ENCODE measurements at places on chromosomes 7 and 10.

- DNase-seq: no peak
Observed at GRCh38 chr7:46233585-46234329, 312.7 kb upstream of the IGFBP3 start.

DNA sequence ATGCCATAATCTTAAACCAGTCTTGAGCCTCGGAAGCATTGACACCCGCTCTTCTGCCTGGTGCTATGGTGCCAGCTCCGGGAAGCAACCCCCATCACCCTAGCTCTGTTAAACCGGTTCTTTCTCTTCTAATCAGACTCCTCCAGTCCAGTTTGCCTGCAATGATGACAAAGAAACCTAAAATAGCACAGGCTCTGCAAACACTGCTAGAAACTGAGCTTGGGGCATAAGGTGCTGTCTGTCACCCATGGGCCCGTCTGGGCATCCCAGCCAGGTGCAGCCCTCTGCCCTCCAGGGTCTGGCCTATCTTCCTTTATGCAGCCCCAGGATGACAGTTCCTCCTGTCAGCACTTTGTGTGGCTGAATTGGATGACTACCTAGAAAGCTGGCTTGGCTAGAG lies 14.2 kb upstream of the CAMK2G start:
- DNase-seq: no peak

DNA sequence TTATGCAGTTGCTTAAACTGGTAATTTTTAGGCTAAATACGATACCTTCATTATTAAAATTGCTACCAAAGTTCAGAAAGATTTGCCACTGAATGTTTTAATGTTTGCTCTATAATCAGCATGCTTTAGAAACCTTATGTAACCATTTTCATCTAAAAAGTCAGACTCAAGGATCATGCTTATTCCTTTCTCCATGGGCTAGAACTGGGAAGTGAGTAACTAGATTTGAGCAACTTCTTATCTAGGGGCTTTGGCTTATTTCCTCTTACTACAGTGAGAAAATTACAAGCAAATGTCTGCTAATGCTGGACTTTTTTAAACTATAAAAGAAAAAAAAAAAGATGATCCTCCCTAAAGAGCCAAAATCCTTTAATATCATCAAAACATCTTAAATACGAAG lies 215.9 kb downstream of the CRPPA start:
- no peak for DNase-seq

GRCh38 chr10:1613511-1613910 lies 123.8 kb downstream of the ADARB2 start:
- no peak for DNase-seq

GRCh38 chr7:139079861-139080260 lies 29.7 kb downstream of the ZC3HAV1 start:
- no peak for DNase-seq

DNA sequence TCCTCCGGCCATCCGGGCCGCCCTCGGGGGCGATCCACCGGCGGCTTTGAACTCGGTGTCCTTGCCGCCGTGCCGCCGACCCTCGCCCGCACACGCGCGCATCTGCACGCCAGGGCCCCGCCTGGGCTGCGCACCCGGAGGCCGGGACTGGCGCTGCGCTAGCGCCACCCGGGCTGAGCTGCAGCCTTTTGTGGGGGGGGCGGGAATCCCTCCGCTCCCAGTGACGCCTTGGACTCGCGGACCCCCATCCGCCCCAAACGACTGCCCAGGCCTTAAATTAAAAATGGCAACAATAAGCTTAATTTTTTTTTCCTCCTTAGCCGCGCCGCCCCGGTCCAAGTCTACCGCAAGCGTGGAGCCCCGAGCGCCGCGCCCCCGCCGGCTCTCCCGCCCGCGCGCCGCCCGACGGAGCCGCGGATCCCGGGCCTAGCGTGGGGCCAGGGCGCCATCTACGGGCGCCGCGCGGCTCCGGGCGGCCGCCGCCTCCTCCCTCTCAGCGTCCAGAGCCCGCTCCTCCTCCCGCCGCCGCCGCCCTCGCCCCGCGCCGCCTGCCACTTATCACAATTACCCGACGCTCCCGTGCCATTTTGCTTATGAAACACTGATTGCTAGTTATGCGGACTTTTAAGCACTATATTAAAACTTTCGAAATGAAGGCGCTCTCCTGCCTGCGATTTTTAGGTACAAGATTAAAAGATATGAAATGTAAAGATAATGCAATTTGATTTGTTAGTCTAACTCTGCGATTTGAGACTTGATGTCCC lies 7.5 kb upstream of the EBF3 start:
- no peak for DNase-seq

Measured in GM04504 (cell line).